ENCODE measurements at places on chromosomes 3 and 15.

DNA sequence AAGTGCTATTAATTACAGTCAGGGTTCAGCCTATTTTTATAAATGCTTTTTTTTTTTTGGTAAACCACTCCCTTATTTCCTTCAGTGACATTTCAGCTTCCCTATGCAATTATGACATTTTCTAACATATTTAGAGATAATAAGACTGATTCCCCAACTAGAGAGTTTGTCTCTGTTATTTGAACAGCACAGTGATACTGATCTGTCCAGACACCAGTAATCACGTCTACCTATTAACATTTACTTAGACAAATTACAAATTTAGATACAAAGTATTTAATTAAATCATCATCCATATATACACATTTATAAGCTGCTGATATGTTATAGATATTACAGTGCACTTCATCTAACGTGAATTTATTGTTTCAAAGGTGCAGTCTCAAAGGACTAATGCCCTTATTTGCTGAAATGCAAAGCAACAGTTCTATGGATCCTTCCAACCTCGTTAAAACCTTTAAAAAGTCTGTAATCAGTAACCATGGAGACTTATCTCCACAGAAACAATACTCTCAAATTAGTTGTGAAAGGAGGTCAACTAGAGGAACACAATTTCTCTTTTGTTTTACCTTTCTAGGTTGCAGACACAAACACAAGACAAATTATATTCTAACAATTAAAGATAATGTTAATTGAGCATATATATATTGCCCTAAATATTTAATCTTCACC, 1531.1 kb downstream of the SI start:
- no peak for DNase-seq

DNA sequence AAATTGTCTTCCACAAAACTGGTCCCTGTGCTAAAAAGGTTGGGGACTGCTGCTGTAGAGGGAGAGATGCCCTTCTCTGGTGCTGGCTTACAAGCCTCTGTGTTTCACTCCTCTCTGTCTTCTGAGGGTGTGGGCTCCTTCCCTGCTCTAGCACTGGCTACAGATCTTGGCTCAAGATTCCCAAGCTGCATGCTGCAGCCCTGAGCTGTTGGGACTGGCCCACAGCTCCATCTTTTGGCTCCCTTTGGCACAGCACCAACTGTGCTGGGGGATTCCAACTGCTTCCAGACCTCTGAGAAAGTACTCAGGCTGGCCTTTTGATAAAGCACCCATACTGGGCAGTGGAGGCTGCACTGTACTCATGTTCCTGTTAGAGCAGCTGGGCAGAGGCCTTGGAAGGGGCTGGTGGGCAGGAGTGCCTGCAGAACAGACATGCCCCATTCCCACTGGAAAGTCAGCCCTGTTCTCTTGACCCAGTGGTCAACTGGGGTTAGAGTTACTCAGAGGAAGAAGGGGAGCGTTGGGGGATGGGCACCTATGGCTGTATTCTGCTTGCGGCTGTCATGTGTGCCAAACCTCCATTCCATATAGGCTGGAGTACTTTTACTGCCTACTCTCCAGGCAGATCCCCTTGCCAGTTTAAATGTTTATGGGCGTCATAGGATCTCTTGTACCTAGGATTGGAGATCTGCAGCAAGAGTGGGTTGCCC, 55.7 kb downstream of the GALK2 start:
- no peak for DNase-seq

DNA sequence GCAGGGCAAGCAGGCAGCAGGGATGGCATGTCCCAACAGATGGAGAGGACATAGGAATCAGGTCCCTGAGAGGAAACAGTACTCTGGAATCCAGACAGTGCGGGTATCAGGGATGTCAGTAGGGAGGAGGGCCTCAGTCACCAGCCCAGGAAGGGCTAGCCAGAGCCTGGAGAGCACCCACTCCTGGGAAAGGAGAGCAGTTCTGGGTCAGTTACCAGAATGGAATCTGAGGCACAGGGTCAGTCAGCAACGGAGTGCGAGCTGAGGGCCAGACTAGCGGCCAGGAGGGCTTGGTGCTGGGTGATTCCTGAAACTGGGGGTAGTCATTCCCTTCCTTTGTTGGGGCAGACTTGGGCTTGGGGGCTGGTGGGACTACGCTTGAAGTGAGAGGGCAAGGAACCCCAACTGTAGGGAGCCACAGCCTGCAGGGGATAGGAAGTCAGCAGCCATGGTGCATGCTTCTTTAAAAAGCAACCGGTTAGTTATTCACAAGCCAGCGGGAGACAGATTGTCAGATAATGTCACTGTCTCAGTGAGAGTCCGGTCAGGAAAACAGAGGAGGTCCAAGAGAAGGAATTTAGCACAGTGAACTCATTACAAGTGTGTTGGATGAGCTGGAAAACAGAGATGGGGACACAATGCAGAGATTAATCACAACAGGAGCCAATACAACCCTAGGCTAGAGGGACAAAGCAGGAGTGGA, 27.9 kb downstream of the PLA1A start:
- DNase-seq = no peak

GRCh38 chr3:159077860-159078259, 276.0 kb downstream of the MFSD1 start:
- DNase-seq = no peak

DNA sequence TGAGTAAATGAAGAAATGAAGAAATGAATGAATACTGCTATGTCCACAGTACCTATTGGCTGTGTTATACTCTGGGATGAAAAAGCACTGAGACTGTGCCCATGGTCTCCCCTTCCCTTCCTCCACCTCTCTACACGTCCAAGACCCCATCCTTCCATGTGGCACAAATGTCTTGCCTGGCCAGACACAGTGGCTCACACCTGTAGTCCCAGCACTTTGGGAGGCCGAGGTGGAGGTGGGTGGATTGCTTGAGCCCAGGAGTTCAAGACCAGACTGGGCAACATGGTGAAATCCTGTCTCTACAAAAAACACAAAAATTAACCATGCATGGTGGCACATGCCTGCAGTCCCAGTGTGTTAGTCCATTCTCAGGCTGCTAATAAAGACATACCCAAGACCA, 200.1 kb downstream of the FAM43A start:
- DNase-seq = no peak

DNA sequence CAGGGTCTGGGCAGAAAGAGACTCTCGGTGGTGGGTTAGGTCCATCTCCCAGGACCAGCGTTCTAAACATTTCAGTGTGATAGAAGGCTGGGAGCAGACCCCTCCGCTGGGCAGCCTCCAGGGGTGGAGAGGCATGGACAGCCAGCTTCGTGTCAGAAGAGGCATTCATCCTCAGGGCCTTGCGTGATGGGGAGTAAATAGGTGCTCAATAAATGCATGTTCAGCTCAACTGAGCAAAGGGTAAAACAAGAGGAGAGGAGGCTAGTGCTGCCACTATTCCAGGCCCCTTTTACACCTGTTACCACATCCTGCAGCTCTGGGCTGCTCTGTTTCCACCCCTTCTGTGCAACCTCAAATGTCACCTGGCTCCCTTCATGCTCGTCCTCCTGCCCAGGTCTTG, 49.0 kb downstream of the SEMA5B start:
- DNase-seq = no peak

DNA sequence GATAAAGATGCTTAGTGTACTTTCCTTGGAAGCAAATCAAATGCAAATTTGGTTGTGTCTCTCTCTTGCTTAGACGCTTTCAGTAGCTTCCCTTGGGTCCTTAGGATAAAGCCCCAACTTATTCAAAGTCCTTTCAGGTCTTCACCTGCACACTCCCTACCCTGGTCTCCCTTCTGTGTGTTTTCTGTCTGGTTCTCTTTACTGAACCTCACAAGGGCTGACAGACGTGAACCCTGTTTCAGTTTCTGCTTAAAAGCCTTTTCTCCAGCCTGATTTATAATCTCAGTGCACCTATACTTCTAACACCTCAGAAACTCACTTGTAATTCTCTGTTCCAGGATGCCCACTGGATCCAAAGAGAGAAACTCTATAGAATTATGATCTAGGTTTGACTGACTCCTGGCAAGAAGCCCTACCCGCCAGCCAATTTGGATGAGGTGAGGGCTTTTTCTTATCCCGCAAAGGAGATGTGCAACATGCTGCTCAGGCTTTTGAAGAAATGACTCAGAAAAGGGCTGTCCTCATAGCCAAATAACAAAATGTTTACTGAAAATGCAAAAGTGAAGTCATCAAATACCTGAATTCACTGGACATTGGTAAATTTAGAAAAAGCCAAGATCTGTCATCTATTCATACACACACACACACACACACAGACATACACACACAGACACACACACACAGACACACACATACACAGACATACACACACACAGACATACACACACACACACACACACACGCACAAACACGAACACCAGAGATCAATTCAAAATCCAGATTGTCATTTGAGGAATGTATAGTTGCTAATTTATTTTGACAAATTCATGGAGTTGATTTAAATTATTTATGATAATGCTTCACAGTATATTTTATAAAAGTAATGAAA, 102.4 kb upstream of the EOMES start:
- DNase-seq = no peak

DNA sequence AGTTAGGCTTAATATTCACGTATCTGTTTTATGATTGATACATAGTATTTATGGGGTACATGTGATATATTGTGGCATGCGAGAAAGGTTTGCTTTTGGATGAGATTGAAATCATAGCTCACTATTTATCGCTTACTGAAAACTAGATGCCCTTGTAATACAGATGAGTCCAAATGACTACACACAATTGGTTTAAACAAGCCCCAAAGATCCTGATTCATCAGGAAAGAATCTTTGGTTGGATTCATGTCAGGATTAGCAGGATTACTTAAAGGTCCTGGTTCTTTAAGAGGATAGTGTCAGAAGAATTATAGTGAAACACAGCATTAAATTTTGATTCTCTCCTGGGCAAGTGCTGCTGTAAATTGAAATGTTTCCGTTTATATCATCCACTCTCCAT, 18.6 kb upstream of the AADAC start:
- DNase-seq = no peak

- no peak for DNase-seq
Measured at GRCh38 chr3:23368731-23369130, 165.6 kb downstream of the UBE2E2 start.

GRCh38 chr3:158569794-158570193, 1.2 kb upstream of the MLF1 start:
- no peak for DNase-seq

DNA sequence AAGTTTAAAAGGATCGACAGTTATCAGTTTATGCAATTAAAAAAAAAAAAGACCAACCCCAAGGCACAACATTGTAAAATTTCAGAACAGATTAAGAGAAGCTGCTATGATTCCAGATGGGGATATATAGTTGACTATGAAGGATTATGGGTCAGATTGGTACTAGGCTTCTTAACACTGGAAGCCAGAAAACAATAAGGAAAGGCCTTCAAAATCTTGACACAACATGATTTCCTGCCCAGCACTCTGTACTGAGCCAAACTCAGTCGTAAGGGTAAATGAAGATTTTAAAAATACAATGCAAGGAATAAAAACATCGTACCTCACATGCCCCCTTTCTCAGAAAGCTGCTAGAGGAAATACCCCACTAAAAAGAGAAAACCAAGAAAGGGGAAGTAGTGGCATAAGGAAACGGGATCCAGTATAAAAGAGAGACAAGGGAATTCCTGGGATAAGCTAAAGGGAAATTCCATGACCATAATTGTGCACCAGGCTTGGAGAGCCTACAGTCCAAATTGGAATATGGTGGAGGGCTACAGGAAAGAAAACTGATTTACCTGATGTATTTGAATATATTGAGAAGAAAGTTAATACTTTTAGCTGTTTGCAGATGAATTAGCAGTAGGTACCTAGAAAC, 27.9 kb downstream of the PIAS1 start:
- no peak for DNase-seq

DNA sequence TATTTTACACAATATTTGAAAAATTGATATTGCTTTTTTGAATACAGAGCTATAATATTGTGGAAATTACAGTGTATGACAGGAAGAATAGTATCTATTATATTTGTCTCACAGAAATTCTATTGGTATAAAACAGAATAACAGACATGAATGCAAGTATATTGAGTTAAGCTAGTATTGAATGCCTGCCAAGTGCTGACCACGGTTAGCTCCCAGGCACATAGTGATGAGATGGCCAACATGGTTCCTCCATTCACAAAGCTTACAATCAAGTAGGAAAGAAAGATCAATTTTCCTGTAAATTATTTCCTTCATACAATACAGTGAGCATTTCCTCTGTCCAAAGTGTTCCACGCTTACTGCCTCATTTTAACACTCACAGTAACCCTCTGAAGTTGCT, 67.6 kb downstream of the TP63 start:
- no peak for DNase-seq

DNA sequence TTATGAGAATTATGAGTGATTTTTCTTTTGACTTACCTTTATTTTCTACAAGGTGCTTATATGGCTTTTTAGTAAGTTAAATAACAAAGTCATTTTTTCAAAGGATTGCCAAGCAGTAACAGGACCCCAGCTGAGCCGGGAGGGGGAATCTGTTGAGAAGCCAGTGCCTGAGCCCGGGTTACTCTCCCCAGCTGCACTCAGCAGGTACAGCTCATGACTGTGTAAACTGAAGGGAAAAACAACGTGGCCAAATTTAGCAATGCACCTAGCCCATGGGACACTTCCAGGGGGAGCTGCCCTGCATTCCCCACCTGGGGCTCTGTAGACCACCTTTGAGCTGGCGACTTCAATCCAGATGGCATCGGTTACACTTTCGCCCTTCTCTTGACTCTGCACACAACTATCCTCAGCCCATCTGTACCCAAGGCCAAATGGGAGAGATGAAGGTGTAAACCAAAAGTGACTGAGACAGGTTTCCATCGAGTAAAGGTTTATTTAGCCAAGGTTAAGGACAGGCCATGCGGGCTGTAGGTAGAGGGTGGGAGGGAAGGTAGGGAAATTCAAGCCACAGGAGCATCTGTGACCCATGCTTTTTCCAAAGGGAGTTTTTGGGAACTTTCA, 18.2 kb upstream of the HCN4 start:
- no peak for DNase-seq

DNA sequence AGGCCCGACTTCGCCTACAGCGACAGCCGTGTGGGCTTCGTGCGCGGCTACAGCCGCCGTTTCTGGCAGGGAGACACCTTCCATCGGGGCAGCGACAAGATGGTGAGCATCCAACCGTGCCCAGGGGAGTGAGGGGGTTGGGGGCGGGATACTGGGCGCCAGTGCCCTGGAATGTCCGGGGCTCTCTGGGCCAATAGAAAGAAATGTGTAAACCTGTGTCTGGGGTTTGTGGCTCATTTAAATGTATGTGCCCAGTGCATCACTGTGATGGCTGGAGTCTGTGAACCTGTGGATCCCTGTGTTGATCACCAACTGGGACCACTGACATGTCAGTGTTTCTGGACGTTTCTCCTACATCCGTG, 423 bp downstream of the CHAC1 start:
- DNase-seq = no peak

DNA sequence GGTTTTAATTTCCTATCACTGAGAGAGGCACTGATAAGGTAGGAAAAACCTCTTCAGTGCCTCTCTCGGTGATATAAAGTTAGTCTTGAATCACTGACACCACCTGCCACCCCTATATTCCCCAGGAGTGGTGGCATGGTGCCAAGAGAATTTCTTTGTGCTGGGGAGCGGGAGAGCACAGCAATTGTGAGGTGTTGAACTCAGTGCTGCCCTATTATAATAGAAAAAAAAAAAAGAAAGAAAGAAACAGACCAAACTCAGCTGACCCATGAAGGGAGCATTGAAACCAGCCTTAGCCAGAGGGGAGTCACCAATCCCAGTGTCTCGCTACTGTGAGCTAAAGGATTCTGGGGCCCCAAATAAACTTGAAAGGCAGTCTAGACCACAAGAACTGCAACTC, 201.4 kb upstream of the STT3B start:
- DNase-seq = no peak

GRCh38 chr3:33202711-33203457, 15.7 kb downstream of the SUSD5 start:
- no peak for DNase-seq

GRCh38 chr3:61563313-61564271, 2.2 kb downstream of the PTPRG start:
- DNase-seq = no peak

Measured in CD8-positive, alpha-beta memory T cell (primary cell).